CD4-positive, alpha-beta T cell treated with Interleukin-2 at 100 ng/mL for 4 hours (primary cell): ENCODE measurements at places on chromosomes 4 and X.

DNA sequence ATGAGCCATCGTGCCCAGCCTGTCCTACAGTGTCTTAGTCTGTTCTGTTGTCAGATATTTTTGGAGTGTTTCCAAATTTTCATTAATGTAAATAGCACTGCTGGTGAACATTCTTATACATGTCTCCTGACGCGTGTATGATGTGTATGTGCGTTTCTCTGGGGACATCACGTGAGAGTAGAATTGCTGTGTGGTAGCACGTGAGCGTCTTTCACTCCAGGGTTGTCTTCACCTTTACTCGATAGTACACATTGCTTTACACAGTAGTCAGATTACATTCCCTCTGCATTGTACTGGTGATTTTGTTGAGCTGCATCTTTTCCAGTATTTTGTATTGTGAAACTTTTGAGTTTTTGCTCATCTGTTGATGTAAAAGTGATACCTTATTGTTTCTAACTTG, 60.0 kb downstream of the ARHGAP10 start:
- no peak for DNase-seq

DNA sequence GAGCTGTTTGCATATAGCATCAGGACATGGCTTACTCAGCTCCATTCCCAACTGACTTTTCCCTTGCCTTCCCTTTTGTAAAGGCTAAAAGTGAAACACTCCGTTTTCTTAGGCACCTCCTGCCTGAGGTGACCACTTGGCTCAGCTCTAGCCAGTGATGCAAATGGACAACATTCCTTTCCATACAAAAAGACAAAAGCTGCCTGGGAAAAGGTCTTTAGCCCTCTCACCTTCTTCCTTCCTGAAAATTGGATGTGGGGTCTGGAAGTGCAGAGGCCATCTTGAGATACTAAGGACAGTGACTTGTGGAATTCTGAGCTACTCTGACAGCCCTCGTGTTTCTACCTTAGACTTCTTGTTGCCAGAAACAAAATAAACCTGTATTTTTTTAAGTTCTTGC, 27.7 kb upstream of the SFRP2 start:
- DNase-seq: no peak

DNA sequence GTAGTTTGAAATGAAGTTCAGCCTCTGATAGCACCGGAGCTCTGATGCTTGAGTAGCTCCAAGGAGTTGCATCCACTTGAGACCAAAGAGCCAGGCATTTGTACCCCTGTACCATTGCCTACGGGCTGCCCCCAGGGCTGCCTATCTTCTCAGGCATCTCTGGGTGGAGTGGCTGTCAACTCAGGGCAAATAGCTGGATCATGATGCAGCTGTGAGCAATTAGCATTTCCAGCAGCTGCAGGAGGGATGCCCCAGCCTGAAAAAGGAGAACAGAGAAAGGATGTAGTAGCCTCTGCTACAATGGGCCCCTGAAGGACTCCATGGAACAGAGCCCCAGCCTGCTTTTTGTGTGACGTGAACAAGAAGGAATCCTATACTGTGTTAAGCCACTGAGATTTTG, 492.6 kb downstream of the BCOR start:
- no peak for DNase-seq

- no peak for DNase-seq
These were observed 100.2 kb downstream of the LNX1 start for GRCh38 chr4:53490965-53491622.

DNA sequence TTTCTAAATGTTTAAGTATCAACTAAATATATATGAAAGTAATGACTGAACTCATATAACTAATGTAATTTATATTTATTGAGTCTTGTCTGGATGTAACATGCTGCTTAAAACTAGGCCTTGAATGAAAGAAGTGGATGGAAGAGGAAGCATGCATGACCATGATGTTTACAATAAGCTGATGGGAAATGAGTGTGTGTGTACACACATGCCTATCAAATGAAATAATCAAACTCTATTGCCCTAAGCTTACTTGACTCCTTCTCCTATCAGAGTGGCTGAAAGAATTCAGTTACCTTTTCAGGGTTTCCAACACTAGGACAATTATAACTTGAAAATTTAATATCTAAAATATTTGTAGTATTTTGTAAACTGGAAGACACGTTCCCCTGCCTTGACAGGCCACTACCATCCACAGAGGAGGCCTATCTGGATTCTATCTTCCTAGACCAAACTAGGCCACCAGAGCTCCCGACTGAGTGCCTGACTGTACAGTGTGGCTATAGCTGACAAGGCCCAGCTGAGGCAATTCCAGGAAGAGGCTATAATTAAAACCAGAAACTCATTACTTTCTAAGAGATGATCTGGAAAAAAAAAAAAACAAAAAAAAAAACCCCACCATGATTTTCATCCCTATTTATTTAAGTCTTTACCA, 7.6 kb downstream of the ARSJ start:
- no peak for DNase-seq

GRCh38 chrX:37776987-37777325, 2.9 kb upstream of the CYBB start:
- no peak for DNase-seq

DNA sequence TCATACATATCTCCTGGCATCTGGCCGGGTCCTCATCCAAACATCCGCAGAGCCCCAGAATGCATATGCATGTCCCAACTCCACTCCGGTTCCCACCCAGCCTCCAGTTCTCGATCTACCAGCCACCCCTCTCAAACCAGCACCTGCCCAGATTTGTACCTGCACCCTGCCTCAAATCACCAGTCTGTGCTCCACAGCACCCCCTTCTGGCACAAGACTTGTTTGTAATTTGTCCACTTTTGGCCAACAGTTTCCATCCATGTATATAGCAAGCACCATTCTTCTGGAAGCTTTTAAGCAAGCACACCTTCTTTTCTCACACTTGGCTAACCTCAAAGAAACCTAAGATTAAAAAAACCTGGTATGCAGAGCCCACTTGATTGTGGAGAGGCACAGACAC, 644.1 kb downstream of the MID1IP1 start:
- DNase-seq: peak; percentile 35

DNA sequence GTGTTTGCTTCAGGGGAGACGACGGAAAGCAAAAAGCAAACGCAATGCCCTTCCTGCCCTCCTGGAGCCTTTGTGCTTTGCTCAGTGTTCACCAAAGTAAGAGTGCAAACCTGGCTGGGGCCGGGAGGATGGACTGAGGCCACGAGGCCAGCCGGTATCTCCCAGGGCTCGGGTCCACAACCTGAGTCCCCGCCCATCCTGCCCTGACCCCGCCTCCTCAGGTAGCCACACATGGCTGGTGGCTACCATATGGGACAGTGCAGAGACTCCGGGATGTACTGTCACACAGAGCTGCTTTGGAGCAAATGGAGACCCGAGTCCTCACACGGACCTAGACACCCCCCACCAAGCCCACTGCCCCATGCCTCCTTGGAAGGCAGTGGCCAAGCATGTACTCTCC, 4.8 kb downstream of the ATP2B3 start:
- no peak for DNase-seq

GRCh38 chr4:124610211-124610610, 102.3 kb downstream of the ANKRD50 start:
- DNase-seq: no peak

GRCh38 chr4:139858436-139859205, 193.0 kb downstream of the MGST2 start:
- DNase-seq: no peak

DNA sequence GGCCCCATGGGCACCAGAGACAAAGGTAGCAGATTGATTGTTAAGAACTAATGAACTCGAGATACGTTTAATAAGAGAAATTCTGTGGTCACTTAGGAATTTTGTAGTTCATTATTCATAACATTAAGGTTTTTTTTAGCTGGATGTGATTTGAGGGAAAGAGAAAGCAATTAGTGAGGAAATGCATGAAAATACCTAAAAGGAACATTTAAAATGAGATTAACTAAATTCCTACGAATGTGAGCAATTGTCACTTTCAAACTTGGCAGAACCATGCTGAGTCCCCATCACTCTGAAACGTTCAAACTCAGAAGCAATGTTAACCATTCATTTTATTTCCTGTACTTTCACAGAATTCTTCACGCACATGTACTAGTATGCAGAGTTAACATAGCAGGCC, 5.9 kb downstream of the PRMT9 start:
- DNase-seq: no peak

- DNase-seq: peak; percentile 69
These were observed 16.1 kb upstream of the USO1 start for GRCh38 chr4:75708218-75708691.

DNA sequence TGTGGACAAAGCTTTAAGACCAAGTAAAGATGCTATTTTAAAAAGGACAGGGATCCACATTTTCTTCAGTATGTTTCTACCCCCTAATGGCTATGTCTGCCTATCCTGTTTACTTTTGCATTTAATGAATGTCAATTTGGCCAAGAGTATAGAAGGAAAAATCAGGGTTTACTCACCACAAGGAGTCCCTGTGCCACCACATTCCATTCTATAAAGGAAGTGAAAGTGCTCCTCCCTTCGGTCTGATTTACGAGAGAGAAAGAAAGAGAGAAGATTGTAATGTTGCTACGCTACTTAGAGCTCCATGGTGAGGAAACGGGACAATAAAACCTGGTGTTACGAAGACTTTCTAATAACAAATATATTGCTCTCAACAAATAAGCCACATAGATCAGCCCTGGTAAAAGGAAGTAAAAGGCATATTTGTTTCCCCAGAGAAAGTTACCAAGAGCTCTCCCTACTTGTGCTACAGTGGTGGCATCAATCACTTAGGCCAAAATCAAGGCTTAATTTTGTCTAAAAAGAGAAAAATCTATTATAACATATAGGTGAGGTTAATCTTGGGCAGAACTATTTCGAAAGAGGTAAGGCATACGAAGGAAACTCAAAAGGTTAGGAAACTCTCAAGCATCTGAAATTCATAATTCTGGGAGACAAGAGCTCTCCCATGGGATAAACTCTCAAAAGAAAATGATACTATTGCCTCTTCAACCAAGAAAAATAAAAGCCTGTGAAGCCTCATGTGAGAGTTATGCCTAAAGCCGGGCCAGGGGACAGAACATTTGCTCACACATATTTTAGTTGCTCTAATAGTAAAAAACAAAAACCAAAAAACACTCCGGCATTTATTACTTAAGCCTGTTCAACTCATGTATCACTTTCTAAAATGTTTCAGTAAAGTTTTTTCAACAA, 29.5 kb downstream of the TAPT1 start:
- DNase-seq: no peak

GRCh38 chr4:27360790-27361267, 500.2 kb downstream of the STIM2 start:
- no peak for DNase-seq

- no peak for DNase-seq
These were observed 36.0 kb downstream of the LHFPL1 start for GRCh38 chrX:112643721-112644120.

DNA sequence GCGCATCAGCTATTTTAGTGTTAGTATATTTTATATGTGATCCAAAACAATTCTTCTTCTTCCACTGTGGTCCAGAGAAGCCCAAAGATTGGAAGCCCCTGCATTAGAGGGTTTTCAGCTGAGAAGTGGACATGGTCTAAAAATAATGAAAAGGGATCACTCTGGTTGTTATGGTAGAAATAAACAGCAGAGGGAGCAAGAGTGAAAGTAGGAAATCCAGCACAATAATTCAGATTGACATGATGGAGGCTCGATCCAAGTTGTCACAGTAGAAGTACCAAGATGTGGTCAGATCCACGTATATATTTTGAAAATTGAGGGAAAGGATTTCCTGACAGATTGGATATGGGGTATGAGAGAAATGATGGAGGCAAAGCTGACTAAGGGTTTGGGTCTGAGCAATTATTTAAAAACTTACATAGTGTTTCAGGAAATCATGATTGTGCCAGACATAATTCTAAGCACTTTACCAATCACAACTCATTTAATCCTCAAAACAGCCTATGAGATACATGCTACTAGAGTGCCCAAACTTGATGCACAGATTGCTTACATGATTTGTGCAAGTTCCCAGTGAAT, 17.0 kb upstream of the TMEM144 start:
- DNase-seq: peak; percentile 10

DNA sequence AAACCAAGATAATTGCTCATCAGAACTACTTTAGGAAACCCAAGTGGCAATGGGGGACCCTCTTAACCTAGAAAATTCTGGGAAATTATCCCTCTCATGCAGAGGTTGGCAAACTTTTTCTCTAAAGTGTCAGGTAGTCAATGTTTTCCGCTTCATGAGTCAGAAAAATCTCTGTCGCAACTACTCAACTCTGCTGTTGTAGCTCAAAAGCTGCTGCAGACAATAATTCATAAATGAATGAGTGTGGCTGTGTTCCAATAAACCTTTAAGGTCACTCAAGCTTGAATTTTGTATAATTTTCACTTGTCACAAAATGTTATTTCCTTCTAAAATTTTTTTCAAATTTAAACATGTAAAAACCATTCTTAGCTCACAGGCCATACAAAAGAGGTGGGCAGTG, 193.4 kb upstream of the MID1 start:
- DNase-seq: no peak

- no peak for DNase-seq
These were observed 43.6 kb downstream of the ADGRG4 start for GRCh38 chrX:136344320-136344719.

- DNase-seq: no peak
These were observed 70.3 kb downstream of the PHOX2B start for GRCh38 chr4:41678086-41678816.

DNA sequence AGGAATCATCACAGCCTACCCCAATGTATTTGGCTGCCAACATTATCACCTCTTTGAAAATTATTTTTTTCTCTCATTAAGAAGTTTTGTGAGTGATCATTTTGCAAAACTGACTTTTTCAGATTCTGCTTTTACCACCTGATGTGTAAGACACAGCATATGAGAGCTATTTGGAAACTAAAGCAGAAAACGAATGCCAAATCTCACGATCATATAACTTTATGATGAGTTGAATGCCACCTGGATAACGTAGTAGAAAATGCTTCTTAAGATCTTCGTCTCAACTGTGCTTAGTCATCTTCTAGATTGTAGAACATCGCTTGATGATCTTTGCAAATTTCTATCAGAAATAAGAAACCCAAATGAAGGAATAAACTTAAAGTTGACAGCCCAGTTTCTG, 21.3 kb upstream of the GRXCR1 start:
- DNase-seq: no peak

- no peak for DNase-seq
These were observed 69.8 kb downstream of the PSAPL1 start for GRCh38 chr4:7364979-7365378.

GRCh38 chrX:49308604-49309269, 5.3 kb downstream of the GAGE10 start:
- peak; percentile 27 for DNase-seq

GRCh38 chrX:113770806-113771205, 813.1 kb upstream of the HTR2C start:
- no peak for DNase-seq

GRCh38 chr4:122469457-122469856, 12.9 kb upstream of the IL2 start:
- no peak for DNase-seq

DNA sequence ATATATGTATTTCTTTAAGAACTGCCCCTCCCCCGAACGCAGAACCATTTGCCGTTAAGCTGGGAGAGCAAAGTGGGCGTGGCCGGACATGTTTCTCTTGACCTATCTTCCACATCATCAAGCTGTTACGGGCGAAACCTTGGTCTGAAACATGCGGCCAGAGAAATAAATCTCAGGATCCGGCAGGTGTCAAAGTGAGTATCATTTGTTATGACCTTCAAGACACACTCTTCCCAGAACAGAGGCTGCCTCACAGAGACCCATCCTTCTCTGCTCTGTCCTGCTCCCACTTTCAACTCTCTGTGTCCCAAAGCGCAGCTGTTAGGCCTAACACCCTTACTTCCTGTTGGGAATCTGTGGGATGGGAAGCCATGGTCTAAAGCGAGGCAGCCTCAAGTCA, at the start of gene MAGEB18:
Gene MAGEB18 (plus strand): TSS at position 70 of the 400 bp plus-strand sequence. CDS start 643 bp downstream, outside the sequence.
- no peak for DNase-seq

GRCh38 chr4:678331-679103, 4.2 kb downstream of the MYL5 start:
- no peak for DNase-seq

- DNase-seq: no peak
These were observed 47.0 kb downstream of the COQ2 start for GRCh38 chr4:83237591-83237990.
